ENCODE measurements at places on chromosomes 12 and 14.

DNA sequence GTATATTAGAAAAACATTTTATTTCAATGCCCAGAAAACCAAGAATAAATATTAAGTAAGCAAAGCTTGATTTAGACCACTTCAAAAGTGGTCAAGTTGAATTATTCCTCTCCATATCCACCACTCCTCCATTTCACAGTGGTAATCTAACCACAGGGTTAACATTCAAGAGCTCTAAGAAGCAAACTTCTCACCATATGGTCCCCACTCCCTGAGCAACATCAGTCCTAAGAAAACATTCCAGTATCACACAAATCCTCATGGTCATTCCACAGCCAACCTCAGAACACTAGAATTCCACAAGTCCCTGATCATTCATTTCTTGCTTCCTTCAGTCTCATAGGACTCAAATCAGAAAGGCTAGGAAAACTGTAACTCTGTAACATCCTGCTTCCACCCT lies 47.9 kb downstream of the ST8SIA1 start:
- DNase-seq: no peak

GRCh38 chr12:80325167-80325959 lies 118.7 kb upstream of the PTPRQ start:
- DNase-seq: no peak

GRCh38 chr12:42385326-42385841 lies 59.4 kb downstream of the PPHLN1 start:
- DNase-seq: no peak

DNA sequence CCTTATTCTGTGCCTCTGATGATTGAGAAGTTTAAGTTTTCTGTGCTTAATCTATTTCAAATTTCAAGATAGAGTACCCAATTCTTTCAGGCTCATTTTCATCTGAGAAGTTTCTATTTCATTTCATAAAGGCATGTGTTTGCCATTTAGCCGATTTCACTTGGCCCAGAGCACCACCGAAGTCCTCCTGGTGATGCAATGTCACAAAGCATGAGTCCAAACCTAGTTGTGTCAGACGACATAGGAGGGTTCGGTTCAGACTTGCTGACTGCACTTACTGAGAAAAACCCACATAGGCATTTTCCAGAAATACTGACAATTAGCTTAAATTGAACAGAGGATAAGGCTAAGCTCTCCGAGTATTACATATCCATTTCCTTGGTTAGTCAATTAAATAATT lies 152.4 kb upstream of the FAR2 start:
- DNase-seq: no peak
